ENCODE measurements at places on chromosomes 6 and 20.

DNA sequence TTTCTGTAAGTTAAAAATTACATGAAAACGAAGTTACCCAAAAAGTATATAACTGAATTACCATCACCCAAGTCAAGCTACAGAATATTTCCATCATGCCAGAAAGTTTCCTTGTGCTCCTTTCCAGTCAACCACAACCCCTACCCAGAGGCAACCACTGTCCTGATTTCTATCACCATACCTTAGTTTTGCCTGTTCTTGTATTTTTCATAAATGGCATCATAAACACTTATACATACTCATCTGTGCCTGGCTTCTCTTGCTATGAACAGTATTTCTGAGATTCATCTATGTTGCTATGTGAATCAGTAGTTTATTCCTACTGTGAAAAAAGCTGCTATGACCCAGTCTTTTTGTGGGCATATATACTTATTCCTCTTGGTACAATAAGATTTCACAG is 7.4 kb downstream of the FKBP5 start:
- DNase-seq = no peak

- no peak for DNase-seq
Measured at GRCh38 chr20:12936020-12936419, 72.8 kb upstream of the SPTLC3 start.

DNA sequence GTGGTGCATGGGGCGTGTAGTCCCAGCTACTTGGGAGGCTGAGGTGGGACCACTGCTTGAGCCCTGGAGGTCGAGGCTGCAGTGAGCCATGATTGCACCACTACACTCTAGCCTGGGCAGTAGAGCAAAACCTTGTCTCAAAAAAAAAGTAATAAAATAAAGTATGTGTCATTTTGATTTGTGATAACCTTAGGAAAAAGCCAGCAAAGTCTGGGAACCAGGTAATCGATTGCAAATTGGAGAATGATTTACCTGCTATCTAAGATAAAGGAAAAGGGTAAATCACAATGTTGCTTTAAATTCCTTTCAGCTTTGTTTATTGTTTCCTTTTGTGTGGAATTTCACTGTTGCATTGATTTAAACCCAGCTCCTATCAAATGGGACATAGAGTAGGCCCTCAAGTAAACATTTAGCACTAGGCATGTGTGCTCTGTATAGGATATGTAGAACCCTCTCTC is 59.0 kb downstream of the SGK1 start:
- no peak for DNase-seq

DNA sequence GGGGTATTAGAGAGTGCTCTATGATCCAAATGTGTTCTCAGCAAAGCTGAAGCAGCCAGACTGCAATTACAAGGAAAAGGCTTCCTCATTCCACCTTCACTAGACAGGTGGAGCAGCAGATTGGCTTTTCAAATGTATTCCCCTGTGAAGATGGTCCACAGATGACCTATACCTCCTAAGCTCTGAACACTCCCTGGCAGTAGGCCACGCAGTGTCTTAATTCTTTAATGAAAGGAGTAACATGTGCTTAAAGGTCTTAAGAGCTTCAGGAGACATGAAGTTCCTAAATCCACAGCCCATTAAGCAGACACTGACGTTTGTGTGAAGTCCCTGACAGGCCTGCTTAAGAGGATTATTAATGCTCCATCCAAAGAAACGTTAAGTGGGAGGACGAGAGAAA is 138.9 kb upstream of the NUP153 start:
- DNase-seq = no peak

DNA sequence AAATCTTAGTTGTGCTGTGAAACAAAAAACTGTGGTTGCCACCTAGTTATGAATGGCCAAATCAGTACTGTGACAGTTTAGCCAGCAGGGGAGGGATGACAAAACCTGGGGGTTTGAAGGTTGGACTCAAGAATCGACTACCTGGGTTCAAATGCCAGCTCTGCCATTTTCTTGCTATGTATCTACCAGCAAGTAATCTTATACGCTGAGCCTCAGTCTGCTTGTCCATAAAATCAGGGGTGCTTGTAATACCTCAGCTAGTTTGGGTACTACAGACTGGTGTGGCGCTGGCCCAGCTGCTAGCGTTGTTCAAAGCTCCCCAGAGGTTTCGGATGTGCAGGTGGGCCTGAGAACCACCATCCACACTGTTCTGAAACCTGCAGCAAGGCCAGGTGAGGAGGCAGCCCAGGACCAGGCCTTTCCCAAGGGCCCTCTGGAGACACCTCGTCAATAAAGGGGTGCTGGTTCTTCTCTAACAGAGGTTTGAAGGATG is 40.4 kb downstream of the TRAM2 start:
- DNase-seq = no peak

DNA sequence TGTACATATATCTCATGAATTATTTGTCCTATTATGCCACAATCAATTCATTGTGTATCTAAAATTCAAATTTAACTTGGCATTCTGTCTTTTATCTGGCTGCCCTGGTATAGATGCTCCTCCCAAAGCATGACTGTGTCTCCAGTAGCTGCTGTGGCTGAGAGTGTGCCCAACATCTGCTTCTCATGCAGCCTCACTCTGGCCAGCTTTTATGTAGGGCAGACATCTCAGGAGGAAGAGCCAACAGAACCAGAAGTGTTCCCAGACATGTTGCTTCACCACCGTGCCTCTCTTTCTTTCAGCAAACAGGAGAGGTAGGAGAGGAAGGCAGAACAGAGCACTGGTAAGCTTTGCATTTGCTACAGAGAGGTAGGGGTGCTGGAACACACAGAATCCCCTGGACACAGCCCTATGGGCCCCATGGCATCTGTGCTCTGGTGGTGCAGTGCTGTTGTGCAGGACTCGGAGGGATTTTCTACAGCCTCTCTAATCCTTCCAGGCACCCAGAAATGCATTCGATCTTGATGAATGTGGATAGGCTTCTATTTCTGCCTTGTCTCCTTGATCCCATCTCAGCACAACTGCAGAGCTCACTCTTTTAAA is 637.1 kb downstream of the UTRN start:
- DNase-seq = no peak

DNA sequence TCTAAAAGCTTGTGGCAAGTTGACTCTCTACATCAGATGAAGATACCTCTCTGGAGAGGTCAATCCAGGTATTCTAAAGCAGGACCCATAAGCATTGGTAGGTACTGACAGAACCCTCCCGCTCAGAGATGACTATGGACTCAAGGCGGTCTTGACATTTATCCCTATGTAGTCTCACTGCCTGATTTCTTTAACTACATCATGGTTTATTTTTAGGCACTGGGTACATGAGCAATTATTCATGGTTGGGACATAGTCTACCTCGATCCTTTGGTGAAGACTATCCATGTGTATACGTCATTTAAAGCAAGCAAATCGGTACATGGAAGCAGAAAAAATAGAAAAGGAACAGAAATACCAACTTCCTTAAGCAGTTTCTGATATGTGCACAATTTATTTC is 136.2 kb upstream of the TAB2 start:
- no peak for DNase-seq

- no peak for DNase-seq
Measured at GRCh38 chr6:169518451-169518850, 183.4 kb downstream of the WDR27 start.

DNA sequence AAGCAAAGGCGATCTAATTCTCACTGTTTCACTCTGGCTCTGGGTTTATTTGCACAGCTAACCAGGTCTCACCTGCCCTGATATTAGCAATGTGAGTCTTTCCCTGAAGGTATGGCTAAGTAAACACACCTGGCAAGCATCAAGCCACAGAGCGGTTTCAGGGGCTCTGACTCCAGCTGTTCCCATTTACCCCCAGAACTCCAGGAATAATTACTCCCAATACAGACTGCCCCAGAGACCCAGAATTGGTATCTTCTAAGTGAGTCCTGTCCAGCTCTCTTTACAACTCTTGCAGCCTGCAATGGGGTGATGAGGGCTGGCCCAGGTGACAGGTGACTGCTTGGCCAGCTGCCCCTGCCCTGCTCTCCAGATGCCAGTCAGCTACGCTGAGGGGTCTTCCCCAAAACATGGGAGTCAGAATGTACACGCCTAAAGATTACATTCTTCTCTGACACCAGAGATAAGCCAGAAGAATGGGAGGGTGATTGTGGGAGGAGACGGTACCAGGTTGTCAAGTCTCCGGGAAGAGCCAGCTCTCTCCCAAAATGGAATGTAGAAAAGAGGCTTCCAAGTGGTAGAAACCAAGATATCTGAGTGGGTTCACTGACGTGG is 4.9 kb upstream of the LRRN4 start:
- no peak for DNase-seq

- DNase-seq = no peak
Measured at GRCh38 chr20:6311841-6312655, 189.2 kb upstream of the FERMT1 start.

- DNase-seq = no peak
Measured at GRCh38 chr6:143782481-143782880, 60.7 kb upstream of the LTV1 start.

GRCh38 chr6:46612645-46613044 is 40.0 kb downstream of the CYP39A1 start:
- no peak for DNase-seq

DNA sequence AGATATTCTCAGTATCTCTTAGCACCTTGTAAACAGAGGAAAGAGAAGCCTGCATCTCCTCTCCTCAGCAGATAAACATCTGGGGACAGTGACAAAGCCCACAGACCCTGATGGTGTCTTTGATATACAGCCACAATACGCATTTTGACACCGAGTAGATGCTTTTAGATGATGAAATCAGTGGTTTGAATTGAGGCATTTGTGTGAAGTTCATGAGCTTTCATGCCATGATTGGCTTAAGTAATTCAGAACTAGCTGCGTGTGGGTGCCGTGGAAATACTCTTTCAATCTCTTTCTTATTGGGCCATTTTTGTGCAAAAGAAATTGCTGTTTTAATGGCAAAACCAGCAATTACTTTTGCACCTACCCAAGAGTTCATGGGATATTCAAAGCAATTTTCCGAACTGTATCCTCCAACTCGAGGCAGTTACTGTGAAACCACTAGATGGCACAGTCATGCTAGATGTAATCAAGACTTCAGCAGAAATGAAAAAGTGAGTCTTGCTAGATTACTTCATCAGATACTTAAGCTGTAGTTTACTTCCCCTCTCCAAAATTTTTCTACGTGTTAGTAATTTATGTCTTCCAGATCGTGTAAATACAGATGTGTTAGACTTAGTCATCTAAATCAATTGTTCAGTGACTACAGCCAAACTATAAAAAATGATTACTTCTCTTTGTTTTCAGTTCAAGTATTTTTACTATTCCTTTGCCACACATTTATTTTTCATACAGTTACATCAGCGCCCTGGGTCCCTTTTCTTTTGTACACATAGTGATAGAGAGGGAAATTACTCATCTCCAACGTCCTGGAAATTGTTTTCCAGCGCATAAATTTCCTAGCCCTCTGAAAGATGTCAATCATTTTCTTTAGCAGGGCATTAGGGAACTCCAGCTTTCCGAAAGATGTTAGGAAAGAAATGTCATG is 49.4 kb downstream of the IYD start:
- no peak for DNase-seq

- DNase-seq = no peak
Measured at GRCh38 chr6:139390447-139390846, 16.0 kb upstream of the CITED2 start.

DNA sequence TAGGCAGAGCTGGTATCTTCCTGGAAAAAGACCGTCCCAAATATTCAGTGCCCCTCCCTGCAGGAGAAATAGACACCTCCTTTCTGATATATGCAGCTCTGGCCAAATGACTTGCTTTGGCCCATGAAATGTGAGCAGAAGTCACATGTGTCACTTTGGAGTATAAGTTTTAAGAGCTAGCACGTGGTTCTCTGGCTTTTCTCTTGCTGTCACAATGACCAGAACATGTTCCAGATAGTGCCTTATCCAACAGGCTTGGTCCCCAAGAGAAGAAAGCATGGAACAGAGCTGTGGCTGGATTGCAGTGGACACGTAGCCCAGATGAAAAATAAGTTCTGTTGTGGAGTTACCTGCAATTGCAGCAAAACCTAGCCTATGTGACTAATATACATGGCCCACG is 40.4 kb downstream of the UNC5CL start:
- DNase-seq = no peak

DNA sequence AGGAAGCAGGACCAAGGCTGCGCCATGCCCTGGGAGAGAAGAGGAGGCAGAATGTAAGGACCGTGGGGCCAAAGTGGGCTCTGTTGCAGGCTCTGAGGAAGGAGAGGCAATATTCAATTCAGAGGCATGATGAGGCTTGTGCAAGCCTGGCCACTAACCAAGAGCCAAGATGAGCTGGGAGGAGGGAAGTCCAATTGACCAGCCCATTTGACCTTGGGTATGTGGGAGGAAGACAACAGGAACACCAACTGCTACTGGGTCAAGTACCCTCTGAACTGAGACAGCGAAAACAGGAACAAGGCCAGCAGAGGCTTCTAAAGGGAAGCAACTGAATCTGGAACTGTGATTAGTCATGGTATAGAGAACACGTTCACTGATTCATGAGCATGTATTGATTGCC is 779.6 kb downstream of the MAFB start:
- no peak for DNase-seq

- DNase-seq = no peak
Measured at GRCh38 chr6:92273694-92274093, 1145.7 kb downstream of the EPHA7 start.

- no peak for DNase-seq
Measured at GRCh38 chr6:141212296-141212695, 920.4 kb upstream of the GJE1 start.

GRCh38 chr20:3894796-3895195 is 5.6 kb downstream of the PANK2 start:
- DNase-seq = no peak

GRCh38 chr6:7152462-7152861 is 44.7 kb downstream of the RREB1 start:
- DNase-seq = no peak

DNA sequence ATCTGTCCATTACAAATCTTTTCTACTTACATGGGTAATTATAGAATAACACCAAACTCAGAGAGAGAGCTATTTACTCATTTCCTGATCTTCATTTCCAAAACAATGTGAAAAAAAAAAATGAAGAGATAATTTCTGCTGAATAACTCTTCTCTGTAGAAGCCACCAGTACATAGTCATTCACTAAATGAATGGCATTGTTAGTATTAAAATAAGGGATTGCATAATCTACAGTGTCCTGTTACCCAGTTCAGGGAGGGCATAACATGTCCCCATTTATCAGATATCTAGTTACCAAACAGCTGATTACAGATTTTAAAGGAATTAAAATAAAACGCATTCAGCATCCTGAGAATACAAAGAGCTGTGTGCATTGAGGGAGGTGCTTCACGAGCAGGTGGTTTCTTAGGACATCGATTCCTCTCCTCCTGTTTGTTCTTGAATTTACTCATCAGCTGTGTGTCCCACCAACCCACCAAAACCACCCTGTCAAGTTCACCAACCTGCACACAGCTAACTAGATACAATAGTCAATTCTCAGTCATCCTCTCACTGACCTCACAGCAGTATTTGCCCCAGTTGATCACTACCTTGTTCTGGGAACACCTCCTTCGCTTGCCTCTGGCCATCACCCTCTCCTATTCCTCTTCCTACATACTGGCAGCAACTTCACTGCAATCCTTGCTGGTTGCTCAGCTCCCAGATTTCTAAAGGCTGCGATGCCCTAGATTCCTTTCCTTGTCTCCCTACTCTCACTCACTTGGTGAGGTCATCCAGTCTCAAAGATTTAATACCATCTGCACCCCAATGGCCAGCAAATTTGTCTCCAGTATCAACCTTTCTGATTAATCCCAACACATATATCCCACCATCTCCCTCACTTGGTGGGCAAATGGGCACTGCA is 18.7 kb downstream of the CNKSR3 start:
- no peak for DNase-seq

GRCh38 chr6:69936674-69937363 is 70.5 kb downstream of the COL19A1 start:
- DNase-seq = no peak

GRCh38 chr20:14453259-14453658 is 115.8 kb upstream of the FLRT3 start:
- DNase-seq = no peak

- DNase-seq = no peak
Measured at GRCh38 chr6:10259671-10260070, 155.2 kb downstream of the TFAP2A start.
